ENCODE measurements at places on chromosomes 6 and 20.

- no peak for DNase-seq
Measured at GRCh38 chr6:134787261-134787877, 162.5 kb downstream of the ALDH8A1 start.

- no peak for DNase-seq
Measured at GRCh38 chr6:134630508-134631121, 312.7 kb upstream of the SGK1 start.

DNA sequence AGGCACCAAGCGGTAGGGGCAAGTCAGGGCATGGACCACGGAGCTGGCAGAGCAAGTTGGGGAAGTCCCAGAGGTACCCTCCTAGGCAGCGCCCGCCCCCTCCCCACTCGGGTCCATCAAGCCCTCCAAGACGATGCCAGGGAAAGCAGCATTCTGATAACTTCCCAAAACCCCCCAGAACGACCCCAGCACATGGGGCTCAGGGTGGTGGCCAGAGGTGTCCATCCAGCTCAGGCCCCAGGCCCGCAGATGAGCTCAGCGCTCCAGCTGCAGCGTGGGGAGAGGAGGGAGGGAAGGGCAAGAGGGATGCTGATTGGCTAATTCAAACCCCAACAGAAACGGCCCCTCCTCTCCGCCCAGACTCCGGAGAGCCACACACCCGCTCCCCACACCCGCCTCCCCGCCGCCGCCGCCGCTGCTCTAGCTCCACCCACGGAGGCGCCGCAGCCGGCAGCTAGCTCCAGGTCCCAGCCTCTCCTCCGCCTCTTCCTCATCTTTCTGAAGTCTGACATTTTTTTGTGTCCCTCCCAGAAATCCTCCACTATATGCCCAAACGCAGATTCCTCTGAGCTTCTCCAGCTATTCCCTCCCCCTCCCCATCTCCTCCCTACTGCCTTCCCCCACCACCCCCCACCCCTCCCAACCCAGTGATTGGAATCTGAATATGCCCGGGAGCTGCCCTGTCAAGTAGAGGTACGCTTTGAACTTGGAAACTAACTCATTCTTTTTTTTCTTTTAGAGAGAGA lies 40.3 kb upstream of the TLDC2 start:
- DNase-seq = peak; percentile 94

DNA sequence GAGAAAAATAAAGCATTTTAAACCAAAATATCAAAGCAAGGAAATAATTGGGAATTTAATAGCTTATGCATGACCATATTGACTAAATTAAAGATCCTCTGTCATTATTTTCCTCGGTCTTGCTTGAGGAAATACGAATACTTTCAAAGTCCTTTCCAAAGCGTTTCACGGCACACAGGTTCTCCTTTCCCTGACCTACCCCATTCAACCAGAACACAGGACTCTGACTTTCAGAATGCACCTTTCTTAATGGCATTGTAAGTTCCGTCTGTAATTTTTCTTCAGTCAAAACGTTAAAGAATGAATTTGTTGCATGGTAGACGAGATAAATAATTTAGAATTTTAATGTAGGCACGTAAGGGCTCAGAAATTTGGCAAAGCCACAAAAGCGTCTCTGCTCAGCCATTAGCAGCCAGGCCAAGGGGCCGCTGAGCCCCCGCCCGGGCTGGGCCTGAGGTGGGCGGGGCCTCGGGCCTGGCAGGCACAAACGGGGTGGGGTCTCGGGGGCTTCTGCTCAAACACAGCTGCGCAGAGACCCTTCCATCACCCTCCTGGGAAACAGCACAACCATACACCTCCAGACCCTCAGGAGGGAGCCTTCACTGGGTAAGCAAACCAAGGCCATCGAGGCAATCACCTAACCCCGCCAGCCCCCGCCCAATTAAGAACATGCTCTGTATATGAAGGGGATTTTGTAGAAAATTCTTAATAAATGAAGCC lies 3.4 kb downstream of the NEDD9 start:
- no peak for DNase-seq

- no peak for DNase-seq
Measured at GRCh38 chr6:161792851-161793493, 519.1 kb upstream of the AGPAT4 start.

DNA sequence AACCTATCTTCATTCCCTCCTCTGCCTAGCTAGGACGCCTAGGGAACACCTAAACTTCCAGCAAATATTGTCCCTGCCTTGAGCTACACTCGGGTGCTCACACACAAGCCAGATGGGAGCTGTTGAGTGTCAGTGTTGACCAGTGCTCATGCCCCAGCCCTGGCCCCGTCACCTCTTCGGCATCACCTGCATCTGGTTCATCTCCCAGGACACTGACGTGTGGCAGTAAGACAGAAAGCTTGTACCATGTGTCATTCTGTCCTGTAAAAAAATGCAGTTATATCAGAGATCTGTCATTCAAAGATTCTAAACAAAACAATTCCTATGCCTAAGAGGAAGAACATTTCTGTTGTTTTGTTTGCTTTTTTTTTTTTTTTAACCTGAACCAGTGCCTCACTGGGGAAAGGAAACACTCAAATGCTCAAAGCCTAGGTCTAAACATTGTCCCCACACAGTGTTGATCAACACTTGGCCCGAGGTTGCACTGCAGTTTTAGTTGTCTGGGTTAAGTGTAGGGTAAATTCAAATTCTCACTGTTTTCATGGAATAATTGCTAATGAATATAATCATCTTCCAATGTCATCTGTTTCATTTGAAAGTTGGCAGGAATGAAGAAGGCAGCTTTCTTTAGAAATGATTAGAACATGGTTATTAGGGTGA lies 102.7 kb upstream of the SASH1 start:
- no peak for DNase-seq

GRCh38 chr6:170524172-170524502 lies 29.0 kb downstream of the PSMB1 start:
- no peak for DNase-seq

DNA sequence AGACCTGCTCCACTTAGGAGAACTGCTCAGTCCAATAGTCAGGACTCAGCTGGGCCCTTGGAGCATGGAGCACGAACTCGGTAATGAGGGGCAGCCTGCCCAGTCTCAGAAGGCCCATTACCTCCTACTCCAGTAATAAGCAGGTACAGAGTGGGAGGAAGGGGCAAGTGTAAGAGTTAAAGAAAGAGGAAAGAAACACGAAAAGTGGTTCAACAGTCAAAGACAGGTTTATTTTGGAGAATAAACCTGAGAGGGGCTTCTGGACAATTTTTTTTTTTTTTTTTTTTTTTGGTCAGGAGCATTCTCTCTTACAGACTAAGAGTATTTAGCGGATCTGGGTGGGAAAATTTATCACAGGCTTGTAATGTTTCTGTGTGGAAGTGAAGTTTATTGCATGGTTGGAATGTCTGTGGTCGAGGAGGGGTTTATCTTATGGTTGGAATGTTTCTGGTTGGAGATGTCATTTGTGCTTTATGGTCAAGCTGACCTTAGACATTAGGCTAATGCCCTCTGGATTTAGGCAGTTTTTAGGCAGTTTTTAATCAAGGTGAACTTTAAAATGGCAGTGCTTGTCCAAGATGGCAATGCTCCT lies 340.1 kb downstream of the BCKDHB start:
- no peak for DNase-seq

- no peak for DNase-seq
Measured at GRCh38 chr6:45212976-45213375, 115.2 kb upstream of the RUNX2 start.

DNA sequence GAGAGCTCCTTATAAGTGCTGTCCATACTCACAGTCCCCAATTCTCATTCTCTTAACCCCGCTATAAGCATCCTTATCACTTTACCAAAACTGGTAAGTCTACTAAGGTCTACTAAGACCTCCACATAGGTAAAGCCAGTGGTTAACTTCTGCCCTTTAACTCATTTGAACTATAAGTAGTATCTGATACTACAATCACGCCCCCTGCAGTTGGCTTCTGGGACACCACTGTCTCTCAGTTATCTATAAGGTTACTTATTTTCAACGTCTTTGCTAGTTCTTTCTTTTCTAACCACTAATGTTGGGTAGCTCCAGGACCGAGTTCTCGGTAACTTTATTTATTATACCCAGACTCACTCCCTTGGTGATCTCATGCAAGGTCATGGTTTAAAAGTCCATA lies 142.6 kb downstream of the ARHGAP18 start:
- no peak for DNase-seq

DNA sequence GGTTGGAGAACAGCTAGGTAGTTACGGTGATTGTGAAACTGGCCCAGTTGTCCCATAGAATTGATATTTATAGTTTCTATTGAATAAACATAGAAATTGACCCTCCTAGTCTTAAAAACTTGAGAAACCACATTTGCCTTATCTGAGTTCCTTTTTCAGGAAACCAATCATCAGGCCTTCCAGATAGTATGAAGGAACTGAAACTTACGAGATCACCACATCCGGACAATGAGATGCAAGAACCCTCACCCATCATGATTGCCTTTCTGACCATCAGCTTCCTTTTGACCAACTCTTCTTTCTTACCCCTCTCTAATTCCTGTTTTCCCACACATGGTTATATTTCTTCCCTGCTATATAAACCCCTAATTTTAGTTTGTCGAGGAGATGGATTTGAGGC lies 21.8 kb downstream of the SLC35F1 start:
- no peak for DNase-seq

GRCh38 chr6:1832844-1833787 lies 223.4 kb downstream of the FOXC1 start:
- no peak for DNase-seq

DNA sequence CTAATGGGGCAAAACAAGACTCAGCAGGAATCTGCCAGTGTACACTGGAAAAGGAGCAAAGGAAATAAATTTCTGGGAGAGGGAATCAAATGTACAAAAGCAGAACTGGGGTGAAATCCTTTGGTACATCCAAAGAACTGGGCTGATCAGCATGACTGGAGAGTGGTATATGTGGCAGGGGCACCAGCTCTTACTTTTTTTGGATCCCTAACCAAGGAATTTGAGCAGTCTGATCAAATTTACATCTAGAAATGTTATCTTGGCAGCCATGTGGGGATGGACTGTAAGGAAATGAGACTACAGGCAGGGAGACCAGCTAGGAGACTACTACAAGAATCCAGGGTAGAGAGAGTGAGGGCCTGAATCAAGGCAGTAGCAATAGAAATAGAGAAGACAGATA lies 1.2 kb upstream of the ZSCAN31 start:
- DNase-seq = no peak

Data from amygdala (tissue), 56 donors.